ENCODE measurements at places on chromosomes 2 and 18. TPM values are rescaled to one million over a fixed set of nuclear protein-coding genes. Genes with fewer than 3 reads are reported as not detected.
A peak's percentile ranks its signal among the peaks of the same experiment; 100 is the strongest.

The ANO7 gene
- total RNA-seq: 0.72 TPM

The TTC27 gene
- total RNA-seq: 25.8 TPM

The TRABD2A gene
- total RNA-seq: 5.3 TPM

The DSC3 gene
- under 0.01 TPM for total RNA-seq

The CDH19 gene
- 2.3 TPM for total RNA-seq

The PLCD4 gene
- 8.5 TPM for total RNA-seq

- DNase-seq: no peak
These were observed 545.8 kb downstream of the BCL11A start for GRCh38 chr2:60007671-60008070.

- DNase-seq: peak; percentile 38
These were observed 187.6 kb downstream of the MREG start for GRCh38 chr2:215825707-215826106.

DNA sequence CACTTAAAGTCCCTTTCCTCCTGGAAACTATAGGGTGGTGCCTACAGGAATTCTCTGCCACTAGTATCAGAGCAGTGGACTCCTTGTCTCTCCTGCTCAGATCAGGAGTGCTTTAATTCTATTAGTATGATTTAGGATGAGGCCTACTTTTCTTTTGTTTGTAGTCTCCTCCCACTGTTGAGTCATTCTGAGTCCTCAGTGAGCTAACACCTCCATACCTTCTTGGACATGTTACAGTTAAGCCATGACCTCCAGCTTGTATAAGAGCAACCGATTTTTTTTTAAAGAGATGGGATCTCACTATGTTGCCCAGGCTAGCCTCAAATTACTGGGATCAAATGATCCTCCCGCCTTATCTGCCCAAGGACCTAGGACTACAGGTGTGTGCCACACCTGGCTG, 48.7 kb upstream of the OTOF start:
- DNase-seq: no peak

GRCh38 chr18:22253676-22254075, 84.3 kb downstream of the GATA6 start:
- DNase-seq: no peak

- peak; percentile 77 for DNase-seq
These were observed 7.0 kb downstream of the ASIC4 start for GRCh38 chr2:219521066-219521880.

GRCh38 chr2:207619764-207620203, 5.4 kb downstream of the METTL21A start:
- DNase-seq: no peak

DNA sequence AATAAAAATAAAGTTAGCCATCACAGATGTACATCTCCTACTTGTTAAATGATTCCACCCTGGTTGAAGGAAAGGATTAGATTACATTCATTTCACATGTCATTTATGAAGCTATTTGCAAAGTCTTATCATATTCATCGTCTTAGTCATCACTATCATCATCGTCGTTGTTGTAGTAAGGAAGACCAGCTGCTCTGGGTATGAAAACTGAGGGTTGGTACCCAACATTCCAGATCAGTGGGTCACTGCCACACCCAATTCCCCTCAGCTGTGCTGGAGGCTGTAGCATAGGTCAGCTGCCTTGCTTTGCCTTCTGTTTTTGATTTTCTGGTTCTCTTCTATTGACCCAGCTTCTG, 20.9 kb upstream of the CCBE1 start:
- DNase-seq: peak; percentile 99

DNA sequence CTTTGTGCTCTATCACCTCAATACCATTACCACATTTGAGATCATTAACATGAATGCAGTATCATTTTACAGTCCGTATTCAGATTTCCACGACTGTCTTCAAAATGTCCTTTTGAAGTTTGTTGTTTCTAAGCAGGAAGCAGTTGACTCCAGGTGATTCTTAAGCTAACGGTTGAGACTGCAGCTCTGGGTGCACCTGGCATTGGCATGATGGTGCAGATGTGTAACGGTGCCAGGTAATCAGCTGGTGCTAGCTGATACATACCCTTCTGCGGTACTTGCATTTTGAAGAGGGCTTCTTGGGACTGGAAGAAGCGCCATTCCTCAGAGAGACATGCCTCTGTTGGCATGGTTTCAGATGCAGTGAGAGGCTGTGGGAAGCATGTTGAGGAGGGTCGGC, 19.5 kb downstream of the SIGLEC15 start:
- DNase-seq: no peak

- DNase-seq: peak; percentile 74
These were observed 573 bp downstream of the KDSR start for GRCh38 chr18:63366213-63367052.

DNA sequence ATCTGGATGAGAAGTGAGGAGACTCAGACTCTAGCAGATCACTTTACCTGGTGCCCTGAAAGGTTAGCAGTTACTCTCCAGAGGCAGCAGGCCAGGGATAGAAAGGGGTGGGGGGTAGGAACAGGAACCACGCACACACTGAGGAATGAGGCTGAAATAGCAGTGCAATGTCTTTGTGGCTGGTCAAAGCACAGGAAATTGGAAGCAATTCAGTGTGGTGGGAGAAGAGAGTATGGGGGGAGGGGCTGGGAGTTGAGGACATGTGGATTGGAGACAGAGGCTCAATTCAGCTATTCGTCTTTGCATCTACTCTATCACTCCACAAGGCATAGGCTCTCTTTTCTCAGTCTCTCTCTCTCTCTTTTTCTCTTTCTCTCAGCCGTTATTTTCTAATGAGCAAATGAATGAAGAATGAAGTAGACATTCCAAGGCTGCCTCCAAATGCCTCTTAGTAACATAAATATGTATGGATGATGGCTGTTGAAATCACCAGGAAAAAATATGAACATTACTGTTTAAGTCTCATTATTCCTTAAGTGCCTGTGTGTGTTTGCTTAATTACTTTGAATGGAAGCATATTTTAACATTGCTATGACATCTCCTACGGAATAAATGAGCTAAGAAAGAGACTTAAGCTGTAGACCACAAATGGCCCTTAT, 979.4 kb downstream of the TSN start:
- peak; percentile 41 for DNase-seq

- no peak for DNase-seq
These were observed 74.5 kb downstream of the POLR1A start for GRCh38 chr2:86031151-86031550.

DNA sequence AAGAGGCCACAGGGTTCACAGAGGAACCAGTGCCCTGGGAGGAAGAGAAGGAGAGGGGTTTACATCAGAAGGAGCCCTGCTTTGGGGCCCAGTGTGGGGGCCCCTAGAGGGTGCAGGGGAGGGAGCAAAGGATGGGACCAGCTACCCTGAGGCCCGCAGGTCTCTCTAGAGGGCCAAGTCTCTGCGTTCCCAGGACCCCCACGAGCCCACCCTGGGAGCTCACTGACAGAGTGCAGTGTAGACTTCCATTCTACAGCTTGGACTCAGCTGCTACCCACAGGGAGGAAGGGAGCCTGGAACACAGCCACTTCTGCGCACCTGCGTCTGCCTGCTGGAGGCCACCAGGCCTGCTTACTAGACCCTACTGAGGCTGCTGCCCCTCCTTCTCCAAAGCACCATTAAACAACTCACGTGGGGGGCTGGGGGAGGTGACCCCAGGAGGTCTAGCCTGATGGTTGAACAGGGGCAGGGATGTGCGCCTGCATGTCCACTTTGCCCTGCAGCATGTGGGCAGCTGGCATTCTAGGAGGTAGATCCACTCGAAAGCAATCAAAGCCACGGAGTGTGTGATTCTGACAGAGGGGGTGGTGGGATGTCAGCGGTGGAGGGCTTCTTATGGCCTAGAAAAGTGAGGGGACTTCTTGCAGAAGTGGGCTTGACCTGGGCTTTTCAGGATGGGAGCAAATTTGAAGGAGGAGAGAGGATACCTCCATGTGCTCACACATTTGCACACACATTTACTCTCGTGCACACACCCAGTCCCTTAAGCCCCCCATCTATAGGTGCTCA, 90.2 kb downstream of the ZFP36L2 start:
- DNase-seq: no peak

GRCh38 chr2:68743531-68743930, 8.9 kb downstream of the ARHGAP25 start:
- DNase-seq: no peak

DNA sequence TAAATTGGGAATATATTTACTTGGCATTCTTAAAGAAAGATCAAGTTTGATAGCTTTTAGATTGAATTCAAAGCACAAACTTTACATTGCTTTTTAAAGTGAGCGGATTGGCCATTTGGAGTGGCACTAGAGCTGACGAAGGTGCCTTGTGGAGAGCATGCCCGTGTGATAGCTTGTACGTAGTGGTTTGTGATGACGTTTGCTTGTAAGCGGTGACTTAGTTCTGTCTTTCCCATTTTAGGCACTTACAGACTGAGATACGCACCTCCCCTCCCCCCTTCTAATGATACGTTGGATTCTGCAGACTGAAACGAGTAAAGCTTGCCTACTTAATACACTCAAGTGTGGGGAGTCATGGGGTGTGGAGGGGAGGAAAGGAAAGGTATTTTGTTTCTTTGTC, 53.4 kb downstream of the ZCCHC2 start:
- no peak for DNase-seq
